ENCODE measurements at places on chromosomes 12 and 14. TPM values are rescaled to one million over a fixed set of nuclear protein-coding genes. Genes with fewer than 3 reads are reported as not detected.

RNF31 gene
- total RNA-seq, result 49.7 TPM

DPPA3 gene
- total RNA-seq, result not detected

WNT5B gene
- total RNA-seq, result 20.4 TPM

EGLN3 gene
- total RNA-seq, result 8.8 TPM

PARPBP gene
- total RNA-seq, result 2.0 TPM

ZNF410 gene
- total RNA-seq, result 43.9 TPM

ACOT4 gene
- 0.09 TPM for total RNA-seq

VWF gene
- 0.35 TPM for total RNA-seq

SLC35F4 gene
- not detected for total RNA-seq

ATP5MC2 gene
- total RNA-seq, result 431 TPM

CNOT2 gene
- 49.7 TPM for total RNA-seq

POLE gene
- total RNA-seq, result 11.6 TPM

KRT71 gene
- not detected for total RNA-seq

Data from pericardium fibroblast (primary cell).